ENCODE measurements at places on chromosomes 16 and 17.

DNA sequence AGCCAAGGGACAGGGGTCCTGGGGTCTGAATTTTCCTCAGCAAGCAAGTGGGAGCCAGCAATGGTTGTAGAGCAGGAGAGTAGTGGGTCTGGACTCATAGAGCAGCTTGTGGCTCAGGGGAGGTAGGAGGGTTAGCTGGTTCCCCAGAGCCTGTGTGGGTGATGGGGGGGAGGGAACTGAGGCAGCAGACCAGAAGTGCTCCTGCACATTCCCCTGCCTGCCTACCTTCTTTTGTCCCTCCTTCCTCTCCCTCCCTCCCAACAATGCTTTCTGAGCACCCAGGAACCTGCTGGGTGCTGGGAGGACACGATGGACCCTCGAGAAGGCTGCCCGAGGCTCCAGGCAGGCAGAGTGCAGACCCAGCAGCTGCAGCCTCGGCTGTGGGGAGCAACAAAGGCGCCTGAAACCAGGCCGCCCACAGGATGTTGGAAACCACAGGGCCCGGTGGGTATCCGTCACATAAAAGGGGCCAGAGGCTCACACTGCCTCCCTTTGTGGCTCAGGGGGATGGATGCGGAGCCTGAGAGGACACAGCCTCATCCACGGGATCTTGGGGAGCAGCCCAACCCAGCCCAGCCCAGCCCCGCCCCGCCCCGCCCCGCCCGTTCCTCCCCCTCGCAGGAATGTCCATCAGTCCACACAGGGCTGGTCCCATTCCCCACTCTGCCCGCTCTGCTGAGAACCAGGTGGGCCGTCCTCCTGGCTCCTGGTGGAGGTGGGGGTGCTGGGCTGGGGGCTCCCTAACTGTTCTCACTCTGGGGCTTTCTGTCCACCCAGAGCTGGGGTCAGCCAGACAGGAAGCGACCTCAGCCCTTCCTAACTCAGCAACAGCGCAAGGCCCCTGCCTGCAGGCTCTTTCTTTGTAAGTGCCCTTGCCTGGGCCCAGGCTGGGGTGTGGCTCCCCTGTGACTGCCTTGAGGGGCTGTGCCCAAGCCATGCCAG lies 1.7 kb upstream of the NLRC3 start:
- peak; percentile 78 for DNase-seq

DNA sequence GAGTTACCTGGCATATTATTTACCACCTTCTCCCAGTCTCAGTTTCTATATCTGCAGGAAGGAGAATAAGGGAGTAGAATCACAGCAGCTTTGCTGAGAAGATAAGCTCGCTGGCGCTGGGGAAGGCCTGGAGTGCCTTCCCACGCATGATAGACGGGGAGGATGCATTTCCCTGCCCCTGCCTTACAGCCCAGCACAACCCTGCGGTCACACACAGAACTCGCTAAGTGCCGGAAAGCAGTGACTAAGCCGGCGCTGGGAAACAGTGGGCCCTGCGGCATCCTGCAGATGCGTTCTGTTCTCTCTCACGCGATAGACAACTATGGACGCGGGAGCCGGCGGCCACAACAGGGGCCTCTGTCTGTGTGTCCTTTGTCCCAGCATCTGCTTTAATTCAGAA lies 4.8 kb downstream of the CA5A start:
- no peak for DNase-seq

DNA sequence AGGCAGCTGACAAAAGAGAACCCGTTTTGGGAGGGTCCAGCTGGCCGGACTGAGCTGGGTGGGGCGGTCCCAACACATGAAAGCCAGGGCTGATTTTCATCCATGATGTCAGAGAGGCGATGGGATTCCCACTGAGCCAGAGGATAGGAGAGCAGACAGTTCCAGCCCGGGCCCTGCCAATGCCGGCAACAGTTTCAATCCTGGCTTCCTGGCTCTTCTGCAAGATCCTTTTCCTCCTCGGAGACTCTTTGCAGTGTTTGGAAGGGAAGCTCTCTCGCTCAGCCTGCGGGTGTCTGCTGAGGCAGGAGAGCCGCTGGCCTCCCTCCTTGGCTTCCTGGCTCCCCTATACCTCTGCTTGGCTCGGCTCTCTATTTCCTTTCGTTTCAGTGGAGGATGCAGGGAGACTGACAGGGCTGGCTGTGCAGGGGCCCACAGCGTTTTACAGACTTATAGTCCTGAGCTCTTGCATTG lies 145.5 kb upstream of the SOX9 start:
- DNase-seq, result no peak

GRCh38 chr17:69300222-69300621 lies 26.7 kb downstream of the ABCA5 start:
- DNase-seq, result no peak

DNA sequence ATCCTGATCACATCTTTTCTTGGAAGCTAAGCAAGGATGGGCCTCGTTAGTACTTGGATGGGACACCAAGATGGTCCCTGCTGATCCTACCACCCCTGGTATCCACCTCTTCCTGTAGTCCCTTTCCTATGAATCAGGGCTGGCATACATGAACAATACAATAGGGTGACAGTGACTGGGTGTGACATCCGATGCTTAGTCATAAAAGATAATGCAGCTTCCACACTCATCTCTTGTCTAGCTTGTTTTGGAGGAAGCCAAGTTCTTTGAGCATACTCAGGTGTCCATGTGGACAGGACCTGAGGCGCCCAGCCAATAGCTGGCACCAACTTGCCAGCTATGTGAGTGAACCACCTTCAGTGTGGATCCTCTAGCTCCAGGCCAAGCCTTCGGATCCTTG lies 62.5 kb upstream of the NFAT5 start:
- DNase-seq, result no peak

- no peak for DNase-seq
These were observed 71.1 kb downstream of the N4BP1 start for GRCh38 chr16:48538746-48539484.

DNA sequence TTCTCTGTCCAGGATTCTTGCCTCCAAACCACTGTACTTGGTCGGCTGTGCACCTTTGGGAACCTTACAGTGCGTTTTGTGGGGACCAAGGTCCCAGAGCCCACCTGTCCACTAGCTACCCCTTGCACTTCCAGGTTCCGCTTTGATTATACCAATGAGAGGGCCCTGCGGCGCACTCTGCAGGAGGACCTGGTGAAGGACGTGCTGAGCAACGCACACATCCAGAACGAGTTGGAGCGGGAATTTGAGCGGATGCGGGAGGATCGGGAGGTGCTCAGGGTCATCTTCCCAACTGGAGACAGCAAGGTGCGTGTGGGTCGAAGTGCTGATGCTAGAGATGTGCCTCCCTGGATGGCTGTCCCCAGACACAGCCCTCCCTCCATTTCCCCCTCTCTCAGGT lies 18.8 kb downstream of the POLR2A start:
- no peak for DNase-seq

DNA sequence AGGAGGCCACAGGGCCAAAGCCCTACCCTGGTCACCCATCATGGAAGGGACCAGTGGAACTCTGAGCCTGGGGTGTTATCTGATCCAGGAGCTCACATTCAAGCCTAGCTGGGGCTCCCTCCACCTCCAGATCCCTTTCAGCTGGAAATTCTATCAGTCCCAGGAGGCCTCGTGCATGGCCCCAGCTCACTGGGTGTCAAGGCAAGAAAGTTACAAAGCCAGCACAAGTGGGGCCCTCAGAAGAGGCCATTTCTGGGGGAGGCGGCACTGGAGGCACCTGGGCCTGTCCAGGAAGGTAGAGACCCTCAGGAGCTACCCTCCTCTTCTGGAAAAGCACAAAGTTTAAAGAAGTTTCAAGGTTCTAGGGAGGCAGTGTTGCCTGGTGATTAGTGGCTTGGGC lies 4.8 kb downstream of the CA7 start:
- no peak for DNase-seq

DNA sequence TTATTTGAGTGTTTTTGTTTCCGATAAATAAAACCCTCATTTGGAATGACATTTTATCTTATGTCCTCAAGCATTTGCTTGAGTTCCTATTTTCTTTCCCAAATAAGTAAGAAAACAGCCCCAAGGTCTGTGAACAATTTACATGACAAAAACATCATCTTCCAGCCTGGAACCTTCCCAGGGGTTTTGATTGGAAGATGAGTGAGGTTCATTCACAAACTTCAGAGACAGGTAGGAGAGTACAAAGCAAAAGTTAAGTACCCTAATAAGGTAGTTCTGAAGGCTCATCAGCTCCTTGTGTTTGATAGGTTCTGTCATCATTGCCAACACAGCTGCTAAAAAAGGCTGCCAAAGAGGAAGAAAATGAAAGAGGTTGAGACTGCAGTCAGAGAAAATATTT lies 772.8 kb downstream of the CDH8 start:
- no peak for DNase-seq

- DNase-seq, result no peak
These were observed 2.7 kb upstream of the ZC3H7A start for GRCh38 chr16:11799509-11800381.

- no peak for DNase-seq
These were observed 1095.3 kb upstream of the CDH8 start for GRCh38 chr16:63131503-63131902.

- DNase-seq, result no peak
These were observed 334.6 kb upstream of the EEF2KMT start for GRCh38 chr16:5432166-5432565.

- no peak for DNase-seq
These were observed 236.0 kb downstream of the MRTFB start for GRCh38 chr16:14307059-14307526.

Measured in GM10248 (cell line).